ENCODE measurements at places on chromosomes 3 and 15.

DNA sequence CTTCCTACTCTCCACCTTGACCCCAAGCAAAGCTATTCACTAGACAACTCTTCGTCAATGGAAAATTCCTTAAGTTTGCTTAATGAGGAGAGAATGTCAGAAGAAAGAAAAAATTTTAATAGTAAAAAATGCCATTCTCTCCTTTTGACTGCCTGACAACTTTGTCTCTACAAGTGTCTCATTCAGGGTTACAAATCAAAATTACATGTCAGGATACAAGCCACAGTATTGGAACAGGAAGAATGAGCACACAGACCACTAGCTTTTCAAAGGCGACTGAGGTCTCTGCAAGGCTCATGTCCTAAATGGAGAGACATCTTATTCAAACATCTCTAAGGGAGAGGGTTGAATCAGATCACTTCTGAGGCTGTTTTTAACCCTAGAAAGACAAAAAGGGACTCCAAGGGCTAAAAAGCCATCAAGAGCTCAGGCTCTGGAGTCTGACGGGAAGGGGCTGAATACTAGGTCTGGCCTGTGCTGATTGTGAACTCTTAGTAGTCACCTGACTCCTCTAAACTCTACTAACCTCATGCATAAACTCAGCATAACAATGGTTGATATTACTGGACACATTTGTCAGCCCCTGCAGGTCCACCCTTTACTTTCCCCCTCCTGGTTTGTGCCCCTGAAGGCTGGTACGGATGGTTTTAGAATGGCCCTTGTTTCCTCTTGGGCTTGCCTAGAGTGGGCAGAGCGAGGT lies 12.8 kb upstream of the MEIS2 start:
- no peak for DNase-seq

GRCh38 chr15:29554531-29554930 lies 267.7 kb downstream of the TJP1 start:
- DNase-seq, result no peak

- DNase-seq, result no peak
These were observed 58.7 kb downstream of the CHSY1 start for GRCh38 chr15:101193120-101193644.

- DNase-seq, result no peak
These were observed 103.6 kb upstream of the THSD4 start for GRCh38 chr15:71011503-71012155.

- no peak for DNase-seq
These were observed 119.3 kb upstream of the CHD2 start for GRCh38 chr15:92780843-92781242.

- DNase-seq, result no peak
These were observed 4.4 kb upstream of the BAHD1 start for GRCh38 chr15:40436116-40436891.

GRCh38 chr15:45200001-45200798 lies 12.4 kb upstream of the SHF start:
- peak; percentile 89 for DNase-seq

GRCh38 chr3:130490241-130490640 lies 26.7 kb upstream of the COL6A6 start:
- no peak for DNase-seq

DNA sequence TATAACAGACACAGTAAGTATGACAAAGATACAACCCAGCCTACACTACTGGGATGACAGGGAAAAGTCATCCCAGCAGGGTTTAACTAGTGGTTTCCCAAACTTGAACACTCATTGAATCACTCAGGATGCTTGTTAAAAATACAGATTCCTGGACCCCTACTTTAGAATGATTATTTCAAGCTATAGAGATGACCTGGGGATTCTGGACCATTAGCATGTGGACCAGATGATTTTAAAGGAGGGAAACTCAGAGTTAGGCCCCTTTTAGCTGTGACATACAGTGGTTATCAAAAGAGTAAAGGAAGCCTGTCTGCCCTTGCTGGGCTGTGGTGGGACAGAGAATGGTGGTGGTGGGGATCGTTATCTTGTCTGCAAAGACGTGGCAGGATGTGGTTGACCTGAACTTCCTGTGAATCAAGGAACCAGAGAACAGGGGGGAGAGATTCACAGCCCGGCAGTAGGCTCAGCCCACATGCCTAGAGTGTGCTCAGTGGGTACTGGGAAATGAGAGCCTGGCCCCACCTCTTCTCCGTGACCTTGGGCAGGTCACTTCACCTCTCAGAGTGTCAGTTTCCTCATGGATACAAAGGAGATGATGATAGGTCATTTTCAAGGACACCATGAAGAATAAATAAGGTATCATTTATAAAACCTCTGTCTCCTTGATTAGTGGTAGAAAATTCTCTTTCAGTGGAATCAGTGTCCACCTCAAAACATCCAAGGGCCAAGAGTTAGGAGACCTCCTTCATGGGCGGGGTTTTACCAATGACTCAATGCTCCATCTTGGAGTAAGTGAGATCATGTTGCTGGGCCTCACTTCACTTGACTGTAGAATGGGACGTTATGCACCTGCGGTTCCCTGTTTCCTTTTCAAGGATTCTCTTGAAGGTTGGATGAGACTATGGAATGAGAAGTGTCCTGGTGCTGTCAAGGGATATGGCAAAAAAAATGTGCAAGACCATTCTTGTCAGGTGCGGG lies 306.5 kb downstream of the RPLP1 start:
- DNase-seq, result peak; percentile 98
